Activated CD4-positive, alpha-beta T cell treated with anti-CD3 and anti-CD28 coated beads, Interleukin-2, amount 50 U/mL, for 1 hour (primary cell): ENCODE measurements at places on chromosomes 2 and 18.

GRCh38 chr2:220246386-220246785 is 619.0 kb downstream of the SLC4A3 start:
- no peak for DNase-seq

DNA sequence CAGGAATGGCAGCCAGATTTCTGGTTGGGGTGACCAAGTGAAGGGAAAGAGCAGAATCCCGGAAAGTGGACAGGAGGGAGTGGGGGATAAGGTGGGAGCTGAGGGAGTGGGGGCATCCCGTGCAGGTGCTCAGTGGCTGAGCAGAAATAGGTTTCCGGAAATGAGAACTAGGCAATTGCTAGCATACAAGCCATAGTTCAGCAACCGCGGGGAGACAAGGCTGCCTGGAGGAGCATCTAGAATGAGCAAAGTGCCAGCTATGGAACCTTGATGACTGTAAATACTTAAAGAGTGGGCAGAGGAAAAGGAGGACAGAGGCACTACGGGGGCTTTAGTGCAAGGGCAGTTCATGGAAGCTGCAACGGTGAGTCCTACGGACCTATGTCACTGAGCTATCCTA is 220.2 kb downstream of the BCL11A start:
- DNase-seq, result no peak

DNA sequence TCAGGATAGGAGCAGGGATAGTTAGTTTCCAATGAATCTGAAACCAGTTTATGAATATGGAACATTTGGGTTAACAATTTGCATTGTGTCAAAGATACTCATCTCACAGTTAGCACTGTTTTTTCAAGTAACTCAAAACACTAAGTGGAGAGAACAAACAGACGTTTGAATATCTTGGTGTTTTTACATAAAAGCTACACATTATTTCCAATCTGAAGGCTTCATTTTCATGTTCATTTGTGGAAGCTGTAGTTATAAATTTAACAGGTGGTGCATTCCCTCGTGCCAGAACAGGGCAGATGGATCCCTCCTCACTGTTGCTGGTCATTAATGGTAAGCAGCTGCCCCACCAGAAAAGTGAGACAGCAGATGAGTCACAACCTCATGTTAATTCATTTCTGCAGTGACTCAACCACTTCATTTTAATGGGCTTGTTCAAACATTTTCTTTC is 286.9 kb downstream of the TMX3 start:
- DNase-seq, result no peak

GRCh38 chr2:115483666-115484065 is 1041.2 kb downstream of the DPP10 start:
- no peak for DNase-seq

- no peak for DNase-seq
Measured at GRCh38 chr2:17813010-17813741, 3.1 kb upstream of the MSGN1 start.

GRCh38 chr2:103003750-103004260 is 242.0 kb downstream of the TMEM182 start:
- DNase-seq, result no peak

- DNase-seq, result no peak
Measured at GRCh38 chr2:40284797-40285196, 167.1 kb downstream of the SLC8A1 start.

DNA sequence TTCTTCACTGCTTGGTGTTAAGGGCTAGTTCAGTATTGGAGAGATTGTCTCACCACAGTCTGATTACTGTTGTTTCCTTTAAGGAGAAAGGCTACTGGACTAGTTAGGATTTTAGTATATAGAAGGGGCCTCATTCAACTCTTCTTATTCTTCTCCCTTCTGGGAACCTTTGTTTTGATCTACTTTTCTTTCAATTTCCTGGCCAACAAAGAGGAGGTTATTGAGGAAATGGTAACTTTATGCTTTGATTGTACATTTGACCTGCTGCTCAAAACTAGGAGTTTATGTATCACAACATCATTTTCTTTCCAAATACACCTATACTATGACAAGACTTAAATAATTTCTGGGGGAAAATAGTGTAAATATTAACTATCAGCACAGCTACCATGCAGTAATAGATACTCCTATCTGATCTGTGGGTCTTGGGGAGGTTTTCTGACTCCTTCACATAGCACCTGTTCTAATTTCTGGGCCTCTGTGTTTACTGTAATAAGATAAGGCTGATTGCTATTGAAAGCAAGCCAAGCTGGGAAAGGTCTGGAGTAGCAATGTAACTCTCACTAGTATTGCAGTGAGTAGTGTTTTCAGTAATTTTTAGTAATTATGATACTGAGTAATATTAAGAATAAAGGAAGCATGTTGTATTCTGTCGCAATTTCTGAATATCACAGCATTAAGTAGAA is 395.3 kb downstream of the NUP35 start:
- no peak for DNase-seq

GRCh38 chr2:84938194-84938879 is 32.6 kb upstream of the KCMF1 start:
- peak; percentile 29 for DNase-seq

- no peak for DNase-seq
Measured at GRCh38 chr2:240820607-240821428, 799 bp upstream of the KIF1A start.

DNA sequence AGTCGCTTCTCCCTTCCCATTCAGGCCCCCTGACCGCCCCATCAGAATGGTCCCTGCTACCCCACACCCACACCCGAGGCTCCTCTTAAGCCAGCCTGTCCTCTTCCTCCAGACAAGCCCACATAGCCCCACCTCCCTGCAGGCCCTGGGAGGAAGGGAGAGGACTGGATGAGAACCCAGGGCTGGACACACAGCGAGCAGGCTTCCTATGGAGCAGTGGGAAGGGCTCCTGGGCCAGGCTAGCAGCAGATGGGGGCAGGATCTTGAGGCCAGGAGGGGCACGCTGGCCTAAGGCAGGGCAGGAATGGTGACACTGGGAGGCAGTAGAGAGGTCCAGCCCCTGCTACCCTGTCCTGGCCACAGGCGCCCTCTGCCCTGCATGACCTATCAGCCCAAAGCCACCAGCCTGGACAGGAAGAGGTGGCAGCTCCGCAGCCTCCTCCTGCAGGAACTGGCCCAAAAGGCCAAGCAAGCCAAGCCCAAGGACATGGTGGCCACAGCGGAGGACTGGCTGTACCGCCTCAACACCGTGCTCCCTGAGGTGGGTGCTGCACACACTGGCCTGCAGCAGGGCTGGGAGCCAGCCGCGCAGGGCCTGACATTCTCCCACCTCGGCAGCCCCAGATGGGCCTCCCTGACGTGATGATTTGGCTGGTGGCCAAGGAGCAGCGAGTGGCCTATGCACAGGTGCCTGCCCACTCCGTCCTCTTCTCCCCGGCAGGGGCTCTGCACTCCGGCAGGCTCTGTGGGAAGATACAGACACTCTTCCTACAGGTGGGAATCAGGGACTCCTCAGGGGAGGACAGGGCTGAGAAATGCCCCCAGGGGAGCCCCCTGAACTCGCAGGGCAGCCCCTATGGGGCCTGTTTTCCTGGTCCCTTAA is 43.3 kb downstream of the FER1L5 start:
- no peak for DNase-seq

GRCh38 chr2:88471083-88471942 is 18.8 kb upstream of the FOXI3 start:
- DNase-seq, result no peak

- DNase-seq, result no peak
Measured at GRCh38 chr2:31382452-31383120, 32.0 kb downstream of the XDH start.

DNA sequence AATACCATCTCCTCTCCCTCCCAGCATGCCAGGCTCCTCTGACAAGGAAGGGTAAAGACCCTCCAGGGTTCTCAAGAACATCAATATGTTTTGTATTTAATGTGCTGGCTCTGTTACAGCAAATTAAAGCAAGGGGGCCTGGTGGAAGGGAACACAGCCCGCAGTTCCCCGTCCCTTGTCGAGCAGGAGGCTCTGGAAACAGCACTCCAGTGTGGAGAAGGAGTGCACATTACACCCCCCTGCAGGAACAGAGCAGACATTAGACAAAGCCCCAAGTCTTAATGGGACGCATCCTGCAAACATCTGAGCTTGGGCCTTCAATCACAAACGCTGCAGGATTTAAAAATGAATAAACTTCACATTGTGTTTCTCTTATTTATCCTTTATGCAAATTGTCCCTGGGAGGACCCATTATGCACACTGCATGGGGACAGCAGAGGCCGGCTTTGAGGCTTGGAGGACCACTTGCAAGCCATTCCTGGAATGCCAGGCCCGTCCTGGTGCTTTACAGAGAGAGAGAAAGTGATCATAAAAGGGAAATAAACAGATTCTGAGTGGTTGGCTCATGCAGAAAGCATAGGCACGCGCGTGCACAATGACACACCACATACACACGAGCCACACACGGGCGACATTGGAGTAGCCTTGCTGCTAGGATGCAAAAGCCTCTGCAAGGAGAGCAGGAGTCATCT is 328.7 kb downstream of the SMAD2 start:
- no peak for DNase-seq

- DNase-seq, result no peak
Measured at GRCh38 chr2:85706063-85706462, 11.9 kb downstream of the GNLY start.

DNA sequence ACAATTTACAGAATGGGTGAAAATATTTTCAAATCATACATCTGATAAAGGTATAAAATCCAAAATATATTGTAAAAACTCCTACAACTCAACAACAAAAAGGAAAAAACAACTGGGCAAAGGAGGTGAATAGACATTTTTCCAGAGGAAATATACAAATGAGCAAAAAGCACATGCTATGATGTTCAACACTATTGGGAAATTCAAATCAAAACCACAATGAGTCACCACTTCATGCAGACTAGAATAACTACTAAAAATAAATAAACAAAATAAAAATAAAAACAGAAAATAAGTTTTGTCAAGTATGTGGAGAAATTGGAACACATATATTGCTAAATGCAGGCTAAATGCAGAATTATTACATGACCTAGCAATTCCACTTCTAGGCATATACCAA is 120.9 kb downstream of the FSIP2 start:
- DNase-seq, result no peak

DNA sequence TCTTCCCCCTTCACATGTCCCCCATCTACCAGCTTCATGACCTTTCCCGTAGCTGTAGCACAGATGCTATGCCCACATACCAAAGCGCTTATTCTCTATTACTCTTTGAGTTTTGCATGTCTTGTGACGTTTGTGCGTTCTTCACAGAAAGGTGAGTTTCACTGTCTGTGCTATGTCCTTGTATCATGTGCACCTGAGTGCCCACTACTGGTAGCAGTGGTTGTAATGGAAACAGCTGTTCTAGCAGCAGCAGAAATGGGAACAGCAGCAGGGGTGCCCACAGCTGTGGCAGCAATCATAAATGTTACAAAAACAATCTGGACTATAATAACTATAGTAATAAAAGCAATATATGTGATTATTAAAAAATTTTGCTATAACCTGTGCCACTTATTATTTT is 127.1 kb downstream of the STK39 start:
- DNase-seq, result no peak

DNA sequence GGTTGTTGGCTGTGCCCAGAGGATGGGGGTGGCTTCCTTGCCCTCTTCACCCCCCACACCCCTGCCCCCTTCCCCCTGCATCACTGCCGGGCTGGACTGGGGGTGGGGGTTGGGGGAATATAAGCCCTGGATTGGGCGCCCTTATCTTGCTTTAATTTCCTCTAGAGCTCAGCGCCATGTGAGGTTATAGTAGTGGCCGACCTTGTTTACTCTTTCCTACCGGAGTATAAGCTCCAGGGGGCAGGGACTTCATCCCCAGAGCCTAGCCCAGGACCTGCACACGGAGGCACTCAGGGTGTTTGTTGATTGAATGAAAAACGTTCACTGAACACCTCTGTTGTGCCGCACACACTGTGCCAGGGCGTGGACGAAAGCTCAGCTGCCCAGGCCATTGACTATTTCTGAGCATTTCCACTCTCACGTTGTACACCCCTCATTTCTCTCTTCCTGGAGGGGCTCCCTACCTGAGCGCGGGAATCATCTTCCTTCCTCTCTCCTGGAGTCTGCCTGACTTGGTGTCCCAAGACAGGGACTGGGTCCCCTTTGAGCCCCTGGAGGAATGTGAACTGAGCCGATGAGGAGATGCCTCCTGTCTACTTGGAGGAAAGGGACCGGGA is 9.3 kb upstream of the SPATA3 start:
- DNase-seq, result no peak

DNA sequence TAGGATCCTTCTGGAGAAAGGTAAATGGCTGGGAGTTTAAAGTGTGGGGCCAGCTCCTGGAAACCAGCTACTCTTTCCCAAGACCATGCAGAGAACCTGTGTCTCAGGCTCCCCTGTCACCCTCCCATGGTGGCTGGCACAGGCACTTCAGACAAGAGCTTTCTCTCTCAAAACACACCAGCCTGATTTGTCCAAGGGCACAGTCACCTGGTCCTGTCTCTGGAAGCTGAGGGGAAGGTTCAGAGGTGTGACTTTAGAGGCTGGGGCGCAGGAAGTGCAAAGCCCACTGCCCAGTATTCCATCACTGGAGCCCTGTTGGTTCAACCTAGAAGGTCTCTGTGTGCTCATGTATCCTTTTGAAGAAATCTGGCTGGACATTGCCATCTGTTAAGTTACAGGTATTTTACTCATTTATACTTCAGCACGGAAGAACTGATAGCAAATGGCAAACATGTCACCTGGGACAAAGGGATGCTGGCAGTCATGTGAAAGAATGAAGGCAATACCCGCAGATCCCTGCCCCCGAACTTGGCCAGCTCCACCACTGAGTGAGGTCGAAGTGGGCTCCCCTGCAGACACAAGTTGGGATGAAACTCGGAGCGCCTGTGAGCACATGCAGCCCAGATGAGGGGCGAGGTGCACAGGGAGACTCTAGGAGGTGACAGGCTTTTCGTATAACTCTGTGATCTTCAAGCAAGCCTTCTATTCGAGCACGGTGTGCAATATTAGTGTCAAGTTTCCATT is 96.9 kb upstream of the MGAT4A start:
- no peak for DNase-seq

DNA sequence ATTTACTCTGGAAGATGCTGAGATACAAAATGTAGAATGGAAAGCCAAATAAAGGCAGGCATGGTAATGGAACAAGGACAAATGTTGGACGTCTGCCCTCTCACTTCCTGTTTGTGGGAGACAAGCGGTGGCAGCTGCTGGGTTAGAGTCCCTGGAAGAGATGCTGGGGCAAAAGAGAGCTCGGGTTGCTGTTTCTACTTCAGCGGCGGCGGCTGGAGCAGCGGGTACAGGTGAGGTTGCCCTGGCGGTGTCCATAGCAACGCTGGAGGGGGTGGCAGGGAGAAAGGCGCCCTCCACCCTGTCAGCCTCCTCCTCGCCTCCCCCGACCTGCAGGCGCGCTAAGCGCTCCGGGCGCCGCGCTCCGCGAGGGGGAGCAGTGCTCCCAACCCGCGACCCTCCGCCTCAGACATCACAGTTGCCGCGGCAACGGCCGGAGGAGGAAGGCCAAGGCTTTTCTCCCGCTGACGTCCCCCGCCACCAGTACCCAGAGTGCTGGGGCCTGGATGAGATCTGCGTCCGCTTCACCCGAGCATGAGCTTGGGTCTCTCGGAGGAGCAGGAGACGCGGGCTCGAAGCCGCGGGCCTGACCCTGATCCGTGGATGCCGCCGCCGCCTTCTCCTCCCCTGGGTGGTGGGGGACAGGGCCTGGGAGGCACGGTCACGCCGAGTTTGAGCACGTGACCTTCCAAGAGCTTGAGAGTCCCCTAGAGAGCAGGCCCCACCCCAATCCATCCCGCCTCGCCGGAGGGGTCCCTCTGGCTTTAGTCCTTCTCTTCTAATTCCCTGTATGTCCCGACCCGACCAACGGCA is 65.6 kb downstream of the NOL4 start:
- no peak for DNase-seq
